ENCODE measurements at places on chromosomes 2 and 18.
A peak's percentile ranks its signal among the peaks of the same experiment; 100 is the strongest.

DNA sequence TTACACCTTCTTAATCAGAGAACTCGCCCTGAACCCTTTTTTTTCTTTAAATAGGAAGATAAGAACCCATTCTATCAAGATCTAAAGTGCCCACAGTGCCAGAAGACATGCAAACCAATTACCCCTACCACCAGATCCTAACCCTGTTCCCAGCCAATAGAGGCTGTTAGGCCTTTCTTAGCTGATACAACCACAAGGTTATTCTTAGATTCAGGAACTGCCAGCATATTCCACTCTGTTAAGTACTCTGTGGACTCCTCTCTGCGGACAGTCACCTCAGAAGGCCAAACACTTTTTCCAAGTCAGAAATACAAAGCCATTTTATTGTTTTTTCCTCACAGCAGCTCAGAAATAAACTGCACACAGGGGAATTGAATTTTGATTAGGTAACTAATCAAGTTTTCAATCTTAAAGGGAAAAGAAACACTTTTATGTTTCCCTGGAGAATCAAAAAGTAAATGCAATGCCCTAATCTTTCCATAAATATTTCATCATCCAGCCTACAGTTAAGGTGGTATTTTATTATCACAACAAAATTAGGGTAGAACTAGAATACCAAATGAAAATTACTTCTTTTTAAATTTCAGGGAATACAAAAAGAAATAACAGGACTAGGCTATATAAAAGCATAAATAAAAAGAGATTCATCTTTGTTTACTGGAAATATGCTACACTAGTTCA is 111.4 kb downstream of the NBAS start:
- no peak for DNase-seq

GRCh38 chr2:62340994-62341484 is 145.1 kb downstream of the B3GNT2 start:
- peak; percentile 30 for DNase-seq

GRCh38 chr2:191892391-191892790 is 45.5 kb upstream of the CAVIN2 start:
- DNase-seq: no peak

- no peak for DNase-seq
Measured at GRCh38 chr2:10785260-10785659, 27.3 kb downstream of the PDIA6 start.

- DNase-seq: no peak
Measured at GRCh38 chr18:46422552-46423055, 234.4 kb downstream of the LOXHD1 start.

DNA sequence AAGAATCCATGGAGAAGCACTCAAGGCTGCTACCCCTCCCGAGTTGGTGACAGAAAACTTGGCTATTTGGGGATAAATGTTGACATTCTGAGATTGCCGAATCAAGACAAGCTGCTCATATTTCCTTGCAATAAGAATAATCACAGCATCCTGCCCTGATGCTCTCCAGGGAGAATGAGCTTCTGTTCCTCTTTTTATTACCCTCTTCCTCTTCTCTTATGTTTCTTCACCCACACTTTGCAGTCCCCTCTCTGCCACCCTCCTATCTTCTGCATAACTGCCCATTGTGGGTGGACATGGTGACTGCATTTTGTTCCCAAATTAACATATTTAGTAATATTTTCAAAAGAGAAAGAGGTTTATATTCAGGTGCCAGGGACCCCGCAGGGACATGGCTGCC is 11.9 kb upstream of the MSGN1 start:
- DNase-seq: no peak

DNA sequence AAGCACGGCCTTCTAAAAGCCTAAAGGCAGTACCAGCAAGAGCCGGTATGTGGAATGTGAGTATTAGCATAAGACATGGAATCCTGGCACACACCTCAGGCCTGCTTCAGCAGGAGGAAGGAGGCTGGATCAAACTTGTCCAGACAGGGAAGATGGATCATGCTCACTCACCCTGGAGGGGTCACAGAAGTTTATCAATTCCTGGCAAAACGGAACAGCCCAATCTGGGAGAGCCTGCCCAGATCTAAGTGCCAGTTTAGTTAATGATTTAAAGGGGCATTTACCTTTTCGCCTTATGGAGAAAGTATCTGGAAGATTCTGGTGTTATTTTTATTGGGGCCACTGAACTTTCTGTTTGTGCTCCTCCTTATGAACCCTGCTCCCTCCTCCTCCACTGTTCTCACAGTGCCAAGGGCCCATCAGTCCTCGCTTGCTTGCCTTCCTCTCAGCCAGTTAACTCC is 58.3 kb upstream of the NFE2L2 start:
- no peak for DNase-seq

DNA sequence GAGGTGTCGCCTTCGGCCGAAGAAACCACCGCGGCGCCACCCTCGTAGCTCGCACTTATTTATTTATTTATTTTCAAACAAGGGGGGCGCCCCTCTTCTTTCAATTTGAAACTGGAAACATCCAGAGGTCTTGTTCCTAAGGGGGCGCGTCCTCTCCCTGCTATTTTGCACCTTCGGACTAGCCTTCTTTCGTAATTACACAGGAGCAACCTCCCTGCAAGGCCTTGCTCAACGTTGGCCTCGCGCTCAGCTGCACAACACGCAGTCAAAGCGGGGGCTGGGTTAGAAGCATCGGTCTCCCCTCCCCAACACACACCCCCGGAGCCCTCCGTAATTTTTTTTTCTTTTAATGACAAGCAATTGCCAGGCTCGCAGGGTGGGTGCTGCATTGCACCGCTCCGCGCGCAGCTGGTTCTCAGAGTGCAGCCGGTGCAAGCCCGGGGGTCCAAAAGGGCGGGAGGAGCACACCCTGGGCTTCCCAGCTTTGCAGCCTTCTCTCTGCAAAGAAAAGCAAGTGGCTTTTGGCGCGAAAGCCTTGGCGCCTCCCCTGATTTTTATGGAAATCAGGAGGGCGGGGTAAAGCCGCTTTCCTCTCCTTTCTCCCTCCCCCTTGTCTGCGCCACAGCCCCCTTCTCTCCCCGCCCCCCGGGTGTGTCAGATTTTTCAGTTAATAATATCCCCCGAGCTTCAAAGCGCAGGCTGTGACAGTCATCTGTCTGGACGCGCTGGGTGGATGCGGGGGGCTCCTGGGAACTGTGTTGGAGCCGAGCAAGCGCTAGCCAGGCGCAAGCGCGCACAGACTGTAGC is at the start of gene MYCN:
Gene MYCN (plus strand): TSS at position 697 of the 807 bp plus-strand sequence. CDS start 1,515 bp downstream, outside the sequence.
- DNase-seq: peak; percentile 54

GRCh38 chr2:150522269-150522668 is 34.8 kb upstream of the RND3 start:
- no peak for DNase-seq

GRCh38 chr18:4755848-4756247 is 300.7 kb upstream of the DLGAP1 start:
- DNase-seq: no peak

DNA sequence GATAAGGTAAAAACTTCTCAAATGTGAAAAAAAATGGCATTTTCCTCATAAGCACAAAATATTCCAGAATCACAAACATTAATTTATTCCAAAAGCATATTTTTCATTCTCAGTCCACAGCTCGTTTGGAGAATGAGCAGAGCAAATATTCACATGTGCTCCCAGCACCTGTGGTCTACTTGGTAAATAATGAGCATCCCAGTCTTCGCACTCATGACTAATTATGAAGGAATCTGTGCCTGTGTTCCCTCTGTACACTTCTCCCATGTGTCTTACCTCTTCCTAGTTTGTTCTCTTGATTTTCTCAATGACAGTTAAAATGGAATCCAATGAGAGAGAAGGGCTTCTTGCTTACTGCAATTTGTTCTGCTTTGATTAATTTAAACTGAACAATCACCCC is 671.0 kb upstream of the SOX11 start:
- DNase-seq: no peak

DNA sequence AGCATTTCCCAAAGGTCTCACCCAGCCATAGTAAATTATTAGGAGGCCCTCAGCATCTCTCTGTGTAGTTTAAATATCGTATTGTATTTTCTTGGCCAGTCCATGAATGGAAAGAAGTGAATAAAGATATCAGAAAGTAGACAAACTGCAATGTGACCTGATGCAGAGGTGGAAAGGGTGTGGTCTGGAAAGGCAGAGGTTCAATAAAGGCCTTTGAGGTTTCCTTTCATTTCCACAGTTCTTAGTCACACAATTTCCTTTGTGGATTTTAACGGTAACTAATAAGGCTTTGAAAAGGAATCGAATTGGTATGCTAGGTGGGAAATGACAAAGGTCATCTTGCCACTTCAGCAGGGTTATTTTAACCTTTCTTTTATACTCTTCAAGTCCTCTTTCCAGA is 20.1 kb upstream of the WIPF1 start:
- no peak for DNase-seq

GRCh38 chr2:238378230-238379095 is 48.3 kb upstream of the ASB1 start:
- DNase-seq: no peak

DNA sequence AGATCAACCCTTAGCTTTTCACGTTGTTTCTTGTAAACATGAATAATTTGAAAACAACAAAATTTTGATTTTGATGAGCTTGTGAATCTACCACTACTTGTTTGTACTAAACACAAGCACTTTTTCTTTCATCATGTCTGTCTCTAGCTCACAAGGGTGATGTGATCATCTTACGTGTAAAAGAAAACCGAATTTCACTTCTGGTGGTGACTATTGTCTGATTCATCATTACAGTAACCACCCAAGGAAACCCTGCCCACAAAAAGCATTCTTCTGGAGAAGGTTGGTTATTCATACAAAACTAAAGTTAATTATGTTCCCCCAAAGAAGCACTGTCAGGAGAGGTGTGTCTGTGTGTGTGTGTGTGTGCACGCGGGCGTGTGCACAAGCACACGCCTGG is 285.4 kb downstream of the ZNF516 start:
- DNase-seq: no peak

GRCh38 chr2:16881122-16881521 is 215.5 kb upstream of the CYRIA start:
- no peak for DNase-seq

DNA sequence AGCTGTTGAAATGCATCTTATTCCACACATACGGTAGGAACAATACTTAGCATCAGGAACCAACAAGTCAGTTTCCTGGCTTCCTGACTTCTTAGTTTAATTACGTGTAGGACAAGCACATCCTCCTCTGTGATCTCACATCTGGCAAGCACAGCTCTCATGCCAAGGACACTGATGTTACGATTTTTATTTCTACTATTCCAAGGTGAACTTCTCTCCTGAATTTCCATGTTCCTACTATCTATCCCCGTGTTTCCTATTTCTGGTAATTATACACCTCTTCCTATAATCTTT is 374.0 kb downstream of the NCKAP5 start:
- no peak for DNase-seq

- DNase-seq: no peak
Measured at GRCh38 chr18:25895518-25895917, 194.9 kb downstream of the SS18 start.

DNA sequence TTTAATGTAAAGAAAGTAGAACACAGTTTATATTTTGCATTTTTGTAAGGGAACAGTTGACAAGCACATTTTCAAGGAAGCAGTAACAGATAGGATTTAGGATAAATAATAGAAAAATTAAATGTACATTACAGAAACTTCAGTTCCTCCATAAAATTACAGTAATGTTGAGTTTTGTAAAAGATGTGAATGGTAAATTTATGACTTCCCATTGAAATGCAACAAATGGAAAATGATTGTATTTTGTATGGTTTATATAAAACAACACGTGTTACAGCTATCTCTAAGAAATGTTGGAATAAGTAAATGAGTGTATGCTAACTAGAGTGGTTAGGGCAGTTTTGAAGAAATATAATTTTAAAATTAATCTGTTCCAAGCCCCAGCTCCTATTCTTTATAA is 227.3 kb downstream of the PARD3B start:
- no peak for DNase-seq

DNA sequence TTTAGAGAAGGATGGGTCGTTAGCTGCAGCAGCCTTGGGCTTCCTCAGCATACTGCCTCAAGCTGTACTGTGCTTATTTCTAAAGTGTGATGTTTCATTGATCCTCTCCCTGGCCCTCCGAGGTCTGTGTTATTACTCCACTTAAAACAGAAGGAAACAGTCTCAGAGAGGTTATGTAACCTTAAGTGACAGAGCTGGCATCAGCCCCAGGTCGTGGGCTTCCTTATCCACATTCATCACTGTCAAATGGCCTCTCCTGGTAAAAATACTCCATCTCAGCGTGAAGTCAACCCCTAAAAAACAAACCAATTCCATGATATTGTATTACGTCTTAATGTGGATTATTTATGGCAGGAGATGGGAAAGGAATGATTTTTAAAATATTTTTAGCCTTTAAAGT is 153.3 kb upstream of the NOSTRIN start:
- no peak for DNase-seq

GRCh38 chr2:238587776-238588660 is 161.3 kb downstream of the ASB1 start:
- no peak for DNase-seq

DNA sequence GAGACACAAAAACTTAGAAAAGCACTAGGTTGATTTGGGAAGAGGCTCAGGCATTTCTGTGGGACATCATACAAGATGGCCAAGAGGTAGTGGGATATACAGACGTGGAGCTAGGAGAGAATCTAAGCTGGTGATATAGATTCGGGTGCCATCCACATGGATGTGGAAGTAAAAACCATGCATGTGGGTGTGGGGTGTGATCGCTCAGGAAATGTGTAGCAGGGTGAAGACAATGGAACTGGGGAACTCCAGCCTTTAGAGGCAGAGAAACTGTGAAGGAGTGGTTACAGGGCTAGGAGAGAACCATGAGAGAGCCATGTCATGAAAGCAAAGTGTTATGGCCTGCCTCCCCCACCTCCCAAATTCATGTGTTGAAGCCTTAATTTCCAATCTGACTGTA is 43.0 kb upstream of the CTLA4 start:
- no peak for DNase-seq

DNA sequence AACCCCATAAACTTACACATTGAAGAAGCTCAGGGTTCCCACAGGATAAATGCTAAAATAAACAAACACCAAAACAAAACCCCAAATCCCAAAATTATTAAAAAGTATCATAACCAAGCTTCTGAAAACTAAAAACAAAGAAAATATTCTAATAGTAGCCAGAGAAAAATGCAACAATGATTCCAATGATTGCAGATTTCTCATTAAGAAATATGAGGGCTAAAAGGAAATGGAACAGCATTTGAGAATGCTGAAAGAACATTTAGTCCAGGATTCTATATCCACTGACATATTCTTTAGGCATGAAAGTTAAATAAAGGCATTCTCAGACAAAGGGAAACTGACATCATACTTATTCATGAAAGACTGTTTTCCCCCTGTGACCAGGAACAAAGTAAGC is 212.4 kb downstream of the SLC4A10 start:
- no peak for DNase-seq

- DNase-seq: no peak
Measured at GRCh38 chr2:192500550-192501200, 305.9 kb upstream of the TMEFF2 start.

- no peak for DNase-seq
Measured at GRCh38 chr18:69494841-69495240, 94.2 kb downstream of the DOK6 start.

- DNase-seq: no peak
Measured at GRCh38 chr2:11031876-11032275, 120.1 kb downstream of the KCNF1 start.
